Endodermal cell (in vitro differentiated cells): ENCODE measurements at places on chromosomes 5 and 9. TPM values are rescaled to one million over a fixed set of nuclear protein-coding genes. Genes with fewer than 3 reads are reported as not detected.

SLC34A3 gene
- 0.11 TPM in 1 of 2 replicates, not detected in the other for total RNA-seq

ADAM19 gene
- 113 and 119 TPM in 2 replicates for total RNA-seq

GARNL3 gene
- 7.2 and 7.3 TPM in 2 replicates for total RNA-seq

PROB1 gene
- 5.2 and 6.6 TPM in 2 replicates for total RNA-seq

HAVCR1 gene
- total RNA-seq: 0.19 to 1.0 TPM (median 0.60 TPM) in 3 replicates

LVRN gene
- 0.09 and 0.26 TPM in 2 replicates for total RNA-seq

- peaks cover 15% of the 10 kb centered on the region for H3K4me1 ChIP-seq
- H3K27ac ChIP-seq: no peak overlapping the region
- DNase-seq: peak; percentile 90
- H3K36me3 ChIP-seq: peaks cover 44% of the 10 kb centered on the region
- H3K4me3 ChIP-seq: peak overlapping the region; percentile 98
Observed at GRCh38 chr9:76459694-76460635, 983 bp downstream of the GCNT1 start.

DNA sequence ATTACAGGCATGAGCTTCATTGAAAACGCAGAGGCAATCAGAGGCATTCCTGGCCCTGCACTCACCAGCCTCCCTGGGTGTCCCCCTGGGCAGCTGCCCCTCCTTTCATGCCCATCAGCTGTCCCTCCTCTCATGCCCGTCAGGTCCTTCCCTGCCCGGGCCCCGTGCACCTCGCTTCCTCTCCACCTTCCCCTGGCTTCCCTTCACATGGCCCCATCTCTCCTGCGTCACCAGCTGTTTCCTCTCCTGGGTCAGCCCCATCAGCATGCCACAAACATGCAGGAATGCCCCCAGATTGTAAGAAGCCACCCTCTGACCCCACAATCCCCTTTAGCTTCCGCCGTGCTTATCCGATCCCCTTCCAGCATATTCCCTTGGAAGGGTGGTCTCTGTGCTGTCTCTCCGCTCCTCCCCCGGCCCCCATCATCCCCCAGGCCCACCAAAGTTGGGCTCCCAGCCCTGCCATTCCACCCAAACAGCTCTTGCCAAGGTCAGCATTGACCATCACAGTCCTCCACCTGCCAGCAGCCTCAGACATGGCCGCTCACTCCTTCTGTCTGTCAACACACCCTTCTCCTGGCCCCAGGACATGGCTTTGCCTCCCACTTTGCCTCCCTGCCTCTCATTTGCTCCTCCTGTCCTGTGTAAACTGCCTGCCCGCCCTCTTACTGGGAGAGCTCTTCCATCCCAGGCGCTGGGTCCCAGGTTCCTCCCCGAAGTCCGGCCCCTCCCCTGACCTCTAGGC, 98.6 kb upstream of the IER5L start:
- H3K27me3 ChIP-seq: no peaks in the 10 kb centered on the region
- H3K4me3 ChIP-seq: no peak overlapping the region
- no peak overlapping the region for H3K27ac ChIP-seq
- no peaks in the 10 kb centered on the region for H3K4me1 ChIP-seq

DNA sequence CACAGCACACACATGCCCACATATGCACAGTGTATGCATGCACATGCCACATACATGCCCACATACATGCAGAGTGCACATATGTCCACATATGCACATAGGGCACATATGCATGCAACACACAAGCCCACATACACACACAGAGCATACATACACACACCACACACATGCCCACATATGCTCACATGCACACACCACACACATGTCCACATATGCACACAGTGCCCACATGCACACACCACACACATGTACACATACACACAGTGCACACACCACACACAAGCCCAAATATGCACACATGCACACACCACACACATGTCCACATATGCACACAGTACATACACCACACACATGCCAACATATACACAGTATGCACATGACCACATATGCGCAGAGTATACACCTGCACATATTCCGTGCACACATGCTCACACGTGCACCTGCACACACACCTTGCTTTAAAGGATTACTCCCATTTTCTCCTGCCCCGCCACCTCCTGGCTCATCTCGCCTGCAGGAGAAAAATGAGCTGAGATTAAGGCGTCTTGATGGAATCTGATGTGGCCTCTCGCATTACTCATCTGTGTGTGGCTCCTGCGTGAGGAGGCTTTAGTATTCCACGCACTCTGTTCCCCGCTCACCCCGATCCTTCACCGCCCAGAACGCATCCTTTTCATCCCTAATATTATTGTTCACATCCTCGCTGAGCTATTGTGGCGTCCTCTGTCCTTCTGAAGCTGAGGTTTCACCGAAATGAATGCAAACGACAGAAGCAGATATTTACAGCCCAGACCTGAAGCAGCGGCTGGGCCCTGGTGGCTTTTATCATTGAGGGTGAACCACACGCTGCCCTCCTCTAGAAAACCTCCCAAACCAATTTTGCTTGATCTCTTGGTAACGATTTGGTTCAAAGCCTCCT, 182.7 kb downstream of the OLFM1 start:
- DNase-seq: no peak
- H3K27ac ChIP-seq: peak overlapping the region; percentile 17
- no peak overlapping the region for H3K4me3 ChIP-seq
- H3K36me3 ChIP-seq: no peaks in the 10 kb centered on the region
- no peaks in the 10 kb centered on the region for H3K27me3 ChIP-seq

DNA sequence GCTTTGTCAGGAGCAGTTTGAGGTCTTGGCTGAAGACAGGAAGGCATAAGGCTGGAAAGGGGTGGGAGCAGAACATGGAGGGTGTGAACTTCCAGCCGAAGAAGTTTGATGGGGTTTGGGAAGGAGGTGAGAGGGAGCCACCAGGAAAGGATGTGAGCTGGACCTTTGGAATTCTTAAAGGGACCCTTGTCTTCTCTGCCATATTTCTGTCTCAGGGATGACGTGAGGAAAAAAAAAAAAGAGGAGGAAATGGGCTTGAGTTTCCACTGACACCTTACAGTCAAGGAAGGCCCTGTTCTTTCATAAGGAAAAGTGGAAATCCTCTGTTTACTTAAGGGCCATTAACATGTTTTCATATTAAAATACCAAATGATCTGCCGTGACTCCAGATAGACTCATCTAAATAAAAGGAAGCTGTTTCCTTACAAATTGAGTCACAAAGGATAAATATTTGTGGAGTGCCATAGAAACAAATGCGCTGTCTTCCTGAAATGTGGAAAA, 132.1 kb downstream of the PALM2AKAP2 start:
- H3K27me3 ChIP-seq: no peaks in the 10 kb centered on the region
- H3K36me3 ChIP-seq: no peaks in the 10 kb centered on the region
- no peaks in the 10 kb centered on the region for H3K4me1 ChIP-seq
- H3K4me3 ChIP-seq: no peak overlapping the region

- H3K27ac ChIP-seq: no peak overlapping the region
- H3K36me3 ChIP-seq: no peaks in the 10 kb centered on the region
- no peak for DNase-seq
- peaks cover 12% of the 10 kb centered on the region for H3K4me1 ChIP-seq
- no peaks in the 10 kb centered on the region for H3K27me3 ChIP-seq
Observed at GRCh38 chr9:125651576-125652232, 55.3 kb downstream of the MAPKAP1 start.

DNA sequence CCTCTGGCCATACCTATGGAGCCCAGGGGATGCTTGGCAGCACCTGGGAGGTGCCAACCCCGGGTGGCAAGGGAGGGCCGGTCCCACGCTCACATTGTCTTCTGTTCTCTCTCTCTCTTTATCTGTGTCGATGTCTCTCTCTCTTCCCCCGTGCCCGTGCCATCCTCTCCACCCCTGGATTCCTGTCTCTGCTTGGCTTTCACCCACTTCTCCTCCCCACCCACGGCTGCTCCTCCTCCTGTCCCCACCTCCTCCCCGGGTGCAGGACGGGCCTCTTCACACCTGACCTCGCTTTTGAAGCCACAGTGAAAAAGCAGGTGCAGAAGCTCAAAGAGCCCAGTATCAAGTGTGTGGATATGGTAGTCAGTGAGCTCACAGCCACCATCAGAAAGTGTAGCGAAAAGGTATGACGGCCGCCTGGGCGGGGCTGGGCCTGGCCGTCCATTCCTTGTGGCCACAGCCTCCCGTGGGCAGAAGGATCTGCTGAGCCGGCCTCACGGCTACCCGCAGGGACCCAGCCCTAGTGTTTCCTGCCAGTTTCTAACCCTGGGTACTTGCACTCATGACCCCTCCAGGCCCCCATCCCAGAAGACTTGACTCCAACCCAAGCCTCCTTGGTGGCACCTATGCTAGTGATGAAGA, 22.7 kb downstream of the DNM1 start:
- no peak for DNase-seq
- H3K36me3 ChIP-seq: peaks cover 7% of the 10 kb centered on the region
- H3K27ac ChIP-seq: no peak overlapping the region
- H3K4me1 ChIP-seq: no peaks in the 10 kb centered on the region

DNA sequence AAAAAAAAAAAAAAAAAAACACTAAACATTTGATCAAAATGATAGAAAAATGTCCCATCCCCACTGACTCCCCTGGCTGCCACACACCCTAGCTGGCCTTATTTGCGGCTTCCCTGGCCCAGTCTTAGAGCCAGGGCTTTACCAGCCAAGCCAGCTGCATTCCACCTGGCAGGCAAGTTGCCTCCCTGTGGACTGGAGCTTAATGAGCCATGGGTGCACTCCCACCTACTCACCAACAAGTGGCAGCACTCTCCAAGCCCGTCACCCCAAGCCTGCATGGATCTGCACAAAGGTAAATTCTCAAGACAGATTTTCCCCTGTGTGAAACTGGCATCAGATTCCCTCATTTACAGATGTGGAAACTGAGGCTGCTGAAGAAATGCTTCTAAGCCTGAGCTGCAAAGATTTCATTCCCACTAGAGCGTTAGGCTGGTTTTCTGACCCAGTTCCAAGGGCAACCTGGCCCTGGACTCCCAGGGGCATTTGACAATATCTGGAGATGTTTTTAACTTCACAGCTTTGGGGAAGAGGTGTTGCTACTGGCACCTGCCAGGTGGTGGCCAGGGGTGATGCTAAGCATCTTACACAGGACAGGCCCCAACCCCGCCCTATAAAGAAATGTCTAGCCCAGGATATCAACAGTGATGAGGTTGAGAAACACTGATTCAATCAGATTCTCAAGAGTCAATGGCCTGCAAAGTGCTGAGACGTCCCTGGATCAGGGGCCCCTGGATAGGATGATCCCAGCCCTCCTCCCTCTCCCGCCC, 21.9 kb upstream of the VDAC1 start:
- no peaks in the 10 kb centered on the region for H3K4me1 ChIP-seq
- no peak overlapping the region for H3K4me3 ChIP-seq
- peak; percentile 92 for DNase-seq
- H3K27me3 ChIP-seq: no peaks in the 10 kb centered on the region
- H3K27ac ChIP-seq: no peak overlapping the region

DNA sequence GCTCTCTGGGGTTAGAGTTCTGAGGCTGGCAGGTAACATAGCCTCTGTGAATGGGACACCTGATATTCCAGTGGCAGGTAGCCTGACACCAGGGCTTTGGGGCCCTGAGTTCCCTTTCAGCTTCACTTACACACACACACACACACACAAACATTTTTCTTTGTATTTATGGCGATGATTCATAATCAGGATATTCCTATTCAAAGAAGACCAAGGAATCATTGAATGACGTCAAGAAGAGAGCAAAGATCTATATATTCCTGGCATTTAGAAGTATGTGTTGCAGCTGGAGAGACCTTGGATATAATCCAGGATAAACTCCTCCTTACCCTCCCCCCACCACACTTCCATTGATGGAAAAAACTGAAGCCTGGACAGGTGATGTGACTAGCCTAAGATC, 7.9 kb upstream of the ENTREP1 start:
- DNase-seq: no peak
- no peak overlapping the region for H3K27ac ChIP-seq
- H3K4me3 ChIP-seq: no peak overlapping the region
- no peaks in the 10 kb centered on the region for H3K27me3 ChIP-seq
- no peaks in the 10 kb centered on the region for H3K4me1 ChIP-seq
- no peaks in the 10 kb centered on the region for H3K36me3 ChIP-seq

GRCh38 chr5:106865279-106865678, 805.5 kb downstream of the EFNA5 start:
- H3K4me1 ChIP-seq: no peaks in the 10 kb centered on the region
- H3K4me3 ChIP-seq: no peak overlapping the region
- DNase-seq: no peak
- H3K27ac ChIP-seq: no peak overlapping the region
- no peaks in the 10 kb centered on the region for H3K27me3 ChIP-seq
- no peaks in the 10 kb centered on the region for H3K36me3 ChIP-seq

DNA sequence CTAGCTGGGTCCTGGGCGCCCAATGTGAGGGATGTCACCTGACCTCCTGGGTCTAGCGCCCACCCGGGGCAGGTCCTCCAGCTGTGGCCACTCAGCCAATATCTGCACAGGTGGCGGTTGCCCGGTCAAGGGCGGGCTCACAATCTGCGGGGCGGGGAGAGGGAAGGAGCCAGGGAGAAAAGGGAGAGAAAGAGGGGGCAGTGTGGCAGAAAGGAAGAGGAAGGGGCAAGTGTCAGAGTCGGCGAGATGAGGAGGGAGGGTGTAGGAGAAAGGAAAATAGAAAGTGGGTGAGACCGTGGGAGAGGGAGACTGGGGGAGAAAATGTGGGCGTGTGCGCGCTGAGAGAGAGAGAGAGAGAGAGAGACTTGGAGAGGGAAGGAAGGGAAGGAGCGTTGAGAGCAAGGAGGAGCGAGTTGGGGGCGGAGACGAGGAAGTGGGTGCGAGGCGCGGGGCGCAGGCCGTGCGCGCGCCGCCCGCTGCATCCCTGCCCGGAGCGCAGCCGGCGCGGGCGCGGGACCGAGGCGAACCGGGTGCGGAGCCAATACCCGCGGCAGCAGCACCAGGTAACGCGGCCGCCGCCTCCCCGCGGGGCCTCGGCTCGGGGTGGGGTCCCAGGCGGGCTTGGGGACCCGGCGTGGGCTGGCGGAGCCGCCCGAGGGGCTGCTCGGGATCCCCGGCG, at the start of gene HRH2:
HRH2 (plus strand) TSS at position 479 of the 679 bp plus-strand sequence. CDS start 25,163 bp downstream, outside the sequence.
- no peaks in the 10 kb centered on the region for H3K36me3 ChIP-seq
- H3K4me1 ChIP-seq: no peaks in the 10 kb centered on the region
- H3K4me3 ChIP-seq: peak within 1 kb of the TSS; percentile 89
- no peak within 1 kb of the TSS for H3K27ac ChIP-seq
- DNase-seq: peak; percentile 76

- H3K4me3 ChIP-seq: no peak overlapping the region
- H3K27me3 ChIP-seq: no peaks in the 10 kb centered on the region
- no peak for DNase-seq
- no peak overlapping the region for H3K27ac ChIP-seq
- H3K4me1 ChIP-seq: no peaks in the 10 kb centered on the region
- no peaks in the 10 kb centered on the region for H3K36me3 ChIP-seq
Observed at GRCh38 chr9:75604661-75605060, 285.8 kb upstream of the PCSK5 start.

DNA sequence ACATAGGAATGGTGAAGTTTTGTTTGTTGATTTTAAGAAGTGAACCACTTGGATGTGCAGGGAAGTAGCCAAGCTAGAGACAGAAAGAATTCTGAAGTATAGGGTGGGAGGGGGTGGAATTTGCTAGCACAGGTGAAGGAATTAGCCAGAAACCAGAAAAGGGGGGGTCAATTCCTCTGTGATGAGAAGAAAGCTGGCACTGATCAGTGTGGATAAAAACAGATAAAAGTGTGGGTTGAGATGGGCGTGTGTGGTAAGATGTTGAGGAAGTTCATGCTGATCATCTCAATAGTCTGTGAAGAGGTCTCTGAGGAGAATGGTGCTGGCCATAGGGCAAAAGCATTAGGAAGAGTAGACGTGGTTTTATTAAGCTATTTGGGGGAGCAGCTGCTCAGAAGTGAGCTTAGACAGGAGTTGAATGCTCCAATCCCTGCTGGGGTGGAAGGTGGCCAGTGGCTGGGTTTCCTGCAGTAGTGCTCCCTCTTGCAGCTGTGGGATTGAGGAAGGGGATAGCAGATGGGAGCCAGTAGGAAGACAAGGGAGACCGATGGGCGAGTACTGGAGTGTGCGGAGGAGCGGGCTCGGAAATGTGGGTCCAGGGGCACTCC, 88.7 kb upstream of the ELL2 start:
- H3K27ac ChIP-seq: no peak overlapping the region
- DNase-seq: no peak
- H3K4me3 ChIP-seq: no peak overlapping the region
